Mucosa of descending colon (tissue), 3 donors: ENCODE measurements at places on chromosomes 13 and 19.

GRCh38 chr13:25652764-25653163 lies 281.0 kb downstream of the ATP8A2 start:
- no peak for DNase-seq

DNA sequence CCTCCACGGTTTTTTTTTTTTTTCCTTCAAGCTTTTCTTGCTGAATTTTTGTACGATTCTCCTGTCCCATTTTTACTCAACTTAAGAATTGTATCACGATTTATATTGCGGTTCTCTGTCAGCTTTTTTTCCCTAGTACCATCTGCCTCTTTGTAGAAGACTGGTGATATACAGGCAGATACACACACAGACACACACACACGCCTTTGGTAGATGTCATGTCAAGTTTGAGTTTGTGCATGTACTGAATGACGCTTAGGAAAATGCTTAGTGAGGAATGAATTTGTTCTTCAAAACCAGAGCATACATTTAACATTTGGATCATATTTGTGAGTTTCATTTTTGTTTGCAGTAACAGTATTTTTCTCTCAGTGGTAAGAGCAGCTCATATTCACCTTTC lies 82.0 kb upstream of the MBNL2 start:
- no peak for DNase-seq

DNA sequence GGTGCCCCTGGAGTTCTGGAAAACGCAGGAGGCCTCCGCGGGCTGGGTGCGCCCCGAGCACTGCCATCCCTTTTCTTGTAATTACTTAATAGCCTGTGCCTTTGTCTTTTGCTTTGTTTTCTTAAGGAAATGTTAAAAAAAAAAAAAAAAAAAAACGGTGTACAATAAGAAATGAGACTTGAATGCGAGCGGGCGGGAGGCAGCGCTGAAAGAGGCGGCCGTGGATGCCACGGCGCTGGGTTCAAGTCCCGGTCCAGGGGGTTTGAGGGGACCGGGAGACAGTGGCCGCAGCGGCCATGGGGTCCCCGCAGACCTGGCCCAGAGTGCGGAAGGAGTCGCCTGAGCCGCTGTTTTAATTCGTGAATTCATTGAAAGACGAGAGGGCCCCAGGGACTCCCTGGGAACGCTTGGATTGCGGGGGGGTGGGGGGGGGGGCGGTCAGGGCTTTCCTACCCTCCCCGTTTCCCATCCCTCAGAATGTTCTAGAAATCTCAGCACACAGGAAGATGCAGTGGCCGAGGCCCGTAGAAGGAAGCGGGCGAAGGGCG lies 349.2 kb upstream of the ARGLU1 start:
- DNase-seq, result peak; percentile 18

DNA sequence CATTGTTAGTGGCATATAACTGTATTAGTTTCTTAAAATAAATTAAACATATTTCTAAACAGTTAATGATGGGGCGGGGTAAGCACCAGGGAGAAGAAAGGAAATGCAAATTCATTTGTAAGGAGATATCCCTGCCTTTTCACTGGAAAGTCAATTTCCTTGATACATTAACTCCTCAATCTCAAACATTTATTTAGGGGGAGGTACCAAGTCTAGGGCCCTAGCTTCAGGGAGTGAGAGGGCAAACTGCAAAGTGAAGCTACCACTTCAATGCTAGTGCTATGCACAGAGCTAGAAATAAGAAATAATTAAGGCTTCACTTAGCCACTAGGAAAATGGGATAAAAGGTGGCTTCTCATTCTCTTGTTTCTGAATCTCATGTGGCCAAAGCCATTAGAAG lies 115.3 kb upstream of the FNDC3A start:
- no peak for DNase-seq

DNA sequence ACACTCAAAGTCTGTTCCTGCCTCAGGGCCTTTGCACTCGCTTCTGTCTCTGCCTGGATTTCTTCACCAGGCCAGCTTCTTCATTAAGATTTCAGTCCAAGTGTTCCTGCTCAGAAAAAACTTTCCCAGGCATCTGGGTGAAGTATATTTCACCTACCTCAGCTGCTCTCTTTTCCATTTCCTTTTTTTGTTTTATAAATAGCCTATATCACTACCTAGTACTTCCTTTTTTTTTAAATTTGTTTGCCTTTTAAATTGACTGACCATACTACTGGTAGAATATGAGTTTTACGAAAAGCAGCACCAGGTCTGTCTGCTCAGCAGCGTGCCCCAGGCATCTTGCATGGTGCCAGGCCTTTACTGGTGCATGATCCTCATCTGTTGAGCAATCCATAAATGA lies 1064.4 kb downstream of the UQCRFS1 start:
- DNase-seq, result no peak

- DNase-seq, result no peak
These were observed 183.6 kb upstream of the EDNRB start for GRCh38 chr13:78102121-78102677.

DNA sequence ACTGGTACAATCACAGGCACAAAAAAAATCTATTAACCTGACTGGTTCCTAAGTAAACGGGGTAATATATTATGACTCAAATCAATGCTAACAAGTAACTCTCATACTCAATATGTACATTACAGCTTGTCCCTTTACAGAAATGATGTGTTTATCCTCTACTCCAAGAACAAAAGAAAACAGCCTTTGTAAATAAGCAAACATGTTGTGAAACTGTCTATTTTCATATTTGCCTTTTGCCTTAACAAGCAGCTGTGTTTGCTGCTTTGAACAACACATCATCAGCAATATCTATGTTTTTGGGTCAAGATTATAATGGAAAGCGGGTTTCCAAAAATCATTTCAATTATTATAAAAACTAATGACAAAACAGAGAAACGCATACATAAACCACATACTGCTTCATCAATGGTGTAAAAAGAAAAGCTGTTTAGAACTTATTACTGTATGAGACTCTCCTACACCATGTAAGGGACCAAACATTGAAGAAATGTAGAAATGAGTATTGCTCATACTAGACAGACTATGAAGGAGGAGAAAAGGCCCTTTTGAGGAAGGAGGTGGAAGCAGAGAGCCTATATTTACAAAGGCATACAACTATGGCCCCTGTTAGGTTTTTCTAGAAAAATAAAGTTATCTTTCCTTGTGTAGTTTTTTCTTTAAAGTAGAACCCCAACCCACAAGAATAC lies 14.8 kb downstream of the TBC1D4 start:
- DNase-seq, result no peak

- no peak for DNase-seq
These were observed 150.9 kb downstream of the TM9SF2 start for GRCh38 chr13:99652141-99652540.

- no peak for DNase-seq
These were observed 344.5 kb downstream of the KCNRG start for GRCh38 chr13:50359779-50360178.

DNA sequence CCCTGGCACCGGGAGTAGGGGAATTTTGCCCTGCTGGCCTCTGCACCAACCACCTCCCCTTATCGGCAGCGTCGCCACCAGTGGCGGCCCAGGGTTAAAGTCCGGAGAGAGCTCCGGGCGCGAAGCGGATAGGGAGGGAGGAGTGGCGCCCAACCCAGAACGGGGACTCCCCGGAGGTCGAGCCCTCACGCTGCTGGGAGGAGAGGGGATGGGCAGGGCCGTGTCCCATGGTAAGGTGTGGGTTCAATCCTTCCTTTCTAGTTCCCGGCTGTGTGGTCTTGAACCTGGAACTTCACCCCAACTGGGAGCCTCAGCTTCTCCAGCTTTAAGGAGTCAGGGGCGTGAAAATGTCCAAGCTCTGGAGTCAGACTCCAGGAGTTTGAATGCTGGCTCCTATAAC lies 23.3 kb upstream of the BCL3 start:
- DNase-seq, result peak; percentile 94

DNA sequence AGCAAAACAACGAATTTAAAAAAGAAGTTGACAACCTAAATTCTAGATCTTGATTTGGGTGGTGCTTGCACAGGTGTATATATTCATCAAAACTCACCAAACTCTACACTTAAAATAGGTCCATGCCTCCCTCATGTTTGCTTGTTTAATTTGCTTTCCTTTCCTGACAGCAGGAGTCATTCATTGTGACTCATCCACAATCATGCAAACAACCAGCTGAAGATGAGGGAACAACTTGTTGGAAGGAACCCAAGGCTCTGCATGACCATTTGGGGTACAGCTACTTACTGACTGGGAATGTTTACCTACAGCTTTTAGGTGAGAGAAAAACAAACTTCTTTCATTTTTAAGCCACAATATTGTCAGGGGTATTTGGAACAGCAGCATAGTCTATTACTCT lies 96.6 kb downstream of the RXFP2 start:
- DNase-seq, result no peak

- peak; percentile 73 for DNase-seq
These were observed 843 bp downstream of the NR2F6 start for GRCh38 chr19:17244618-17245534.

DNA sequence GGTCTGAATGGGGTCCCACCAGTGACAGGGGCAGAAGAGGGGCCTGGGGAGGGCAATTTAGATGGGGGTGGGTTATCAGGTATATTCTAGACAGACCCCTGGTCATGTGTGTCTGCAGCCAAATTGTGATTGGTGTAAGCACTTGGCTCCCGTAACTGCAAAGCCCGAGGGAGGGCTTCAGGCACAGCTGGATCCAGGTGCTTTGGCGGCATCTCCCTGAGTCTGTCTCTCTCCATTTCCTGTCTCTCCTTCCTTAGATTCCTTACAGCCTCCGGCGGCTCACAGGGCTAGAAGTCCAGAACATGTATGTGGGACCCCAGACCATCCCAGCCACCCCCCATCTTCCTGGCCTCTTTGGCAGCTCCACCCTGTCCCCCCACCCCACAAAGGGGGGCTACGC lies 31.4 kb downstream of the DHX34 start:
- DNase-seq, result no peak

- no peak for DNase-seq
These were observed 114.8 kb downstream of the LRCH1 start for GRCh38 chr13:46667687-46668281.

GRCh38 chr13:20525144-20525600 lies 485 bp downstream of the CRYL1 start:
- DNase-seq, result peak; percentile 69

DNA sequence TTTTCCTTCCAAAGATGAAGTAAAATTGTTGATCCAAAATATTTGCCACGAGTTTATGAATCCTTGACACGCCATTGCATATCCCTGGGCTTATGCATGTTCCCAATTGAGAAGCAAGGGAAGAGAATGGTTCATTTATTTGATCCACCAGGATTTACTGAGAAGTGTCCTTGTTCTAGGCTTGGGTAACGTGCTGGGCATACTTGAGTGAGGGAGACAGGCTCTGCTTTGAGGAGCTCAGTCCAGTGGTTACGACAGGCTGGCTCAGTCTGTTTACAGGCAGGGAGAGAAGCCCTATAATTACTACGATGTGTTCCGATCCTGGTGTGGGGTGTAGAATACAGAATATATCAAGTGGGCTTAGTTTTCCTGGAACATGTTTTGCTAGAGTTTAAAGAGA lies 6.3 kb upstream of the PNMA8C start:
- no peak for DNase-seq

DNA sequence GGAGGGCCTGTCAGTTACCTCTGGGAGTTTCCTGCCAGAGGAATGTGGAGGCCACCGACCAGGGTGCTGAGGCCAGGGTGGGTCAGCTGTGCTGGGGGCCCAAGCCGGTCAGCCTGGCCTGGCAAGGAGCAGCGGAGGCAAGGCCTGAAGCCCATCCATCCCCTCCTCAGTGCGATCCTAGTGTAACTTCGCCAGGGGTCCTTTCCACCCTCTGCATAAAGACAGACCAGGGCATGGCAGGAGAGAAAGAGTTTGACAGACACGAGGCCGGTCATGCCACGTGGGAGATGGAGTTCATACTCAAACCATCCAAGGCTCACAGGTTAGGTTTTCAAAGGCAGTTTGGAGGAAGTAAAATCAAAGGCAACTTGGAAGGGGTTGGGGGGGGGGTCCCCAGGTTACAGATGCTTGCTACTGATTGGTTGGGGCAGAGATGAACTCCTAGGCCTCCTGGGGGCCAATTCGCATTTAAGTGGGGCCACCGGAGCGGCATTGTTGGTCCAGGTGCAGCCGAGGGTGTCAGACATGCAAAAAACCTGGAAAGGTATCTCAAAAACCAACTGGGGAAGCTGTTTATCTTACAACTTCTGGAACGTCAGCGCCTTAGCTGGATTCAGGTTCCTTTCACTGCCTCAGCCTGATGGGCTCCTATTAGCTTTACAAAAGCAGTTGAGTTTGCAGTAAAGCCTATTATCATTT lies 36.8 kb upstream of the DPRX start:
- DNase-seq, result no peak

GRCh38 chr19:1189419-1189818 lies 15.4 kb upstream of the SBNO2 start:
- DNase-seq, result no peak

DNA sequence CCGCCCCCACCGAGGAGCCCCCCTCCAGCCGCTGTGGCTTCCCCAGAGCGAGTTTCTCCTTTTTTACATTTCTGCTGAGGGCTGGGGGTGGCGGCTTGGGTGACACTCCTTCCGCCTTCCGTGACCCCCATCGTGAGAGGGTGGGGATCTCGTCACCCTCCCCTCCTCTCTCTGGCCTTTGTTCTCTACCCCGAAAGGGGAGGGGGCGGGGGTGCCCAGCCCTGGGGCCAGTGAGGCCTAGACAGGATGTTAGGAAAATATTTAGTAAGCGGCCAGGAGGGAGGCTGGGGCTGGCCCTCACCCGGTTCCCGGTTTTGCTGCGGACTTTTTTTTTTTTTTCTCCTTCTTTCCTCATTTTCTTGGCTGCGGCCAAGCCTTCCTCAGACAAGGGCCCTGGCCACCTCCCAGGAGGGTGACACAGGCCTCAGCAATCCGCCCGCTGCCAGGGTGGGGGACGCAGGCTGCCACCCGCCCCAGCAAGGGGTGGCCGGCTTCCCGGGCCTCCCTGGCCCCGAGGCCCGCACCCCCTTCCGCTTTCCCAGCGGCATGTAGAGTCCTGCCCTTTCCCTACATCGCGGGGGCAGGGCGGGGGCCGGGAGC lies 3.9 kb downstream of the MIDN start:
- peak; percentile 92 for DNase-seq

DNA sequence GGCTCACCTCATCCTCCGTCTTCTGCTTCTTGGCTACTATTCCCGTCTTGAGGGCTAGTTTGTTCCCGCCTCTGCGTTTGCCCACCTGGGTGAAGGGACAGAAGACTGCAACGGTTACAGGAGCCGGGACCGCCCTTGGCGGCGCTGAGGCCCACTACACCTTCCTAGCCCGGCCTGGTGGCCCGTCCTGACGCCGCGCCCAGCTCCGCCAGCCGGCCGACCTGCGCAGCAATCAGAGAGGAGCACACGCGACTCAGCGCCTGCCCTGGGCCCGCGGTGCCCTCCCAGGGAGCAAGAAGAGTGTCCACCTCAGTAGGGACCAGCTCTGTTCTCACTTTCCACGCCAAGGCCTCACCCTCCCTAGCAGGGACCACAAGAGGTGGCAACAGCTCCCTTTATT lies 3.1 kb downstream of the TRIR start:
- DNase-seq, result no peak

GRCh38 chr19:18170714-18171255 lies 2.8 kb upstream of the IFI30 start:
- DNase-seq, result peak; percentile 67

DNA sequence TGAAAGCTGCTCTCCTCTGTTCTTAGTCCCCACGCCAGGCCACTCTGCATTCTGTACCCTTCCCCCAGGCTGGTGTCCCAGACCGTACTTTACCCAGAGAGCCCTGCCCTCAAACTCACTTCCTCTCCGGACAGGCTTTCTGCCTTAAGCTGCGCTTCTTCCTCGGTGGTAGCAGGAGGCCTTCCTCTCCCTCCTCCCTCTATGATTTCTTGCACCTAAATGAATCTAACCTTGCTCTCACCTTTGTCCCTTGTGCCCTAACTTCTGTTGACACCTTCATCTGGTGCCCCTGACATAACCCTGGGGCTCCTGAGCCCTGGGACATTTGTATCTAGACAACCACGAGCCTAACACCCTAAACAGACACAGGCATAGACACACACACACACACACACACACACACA lies 29.6 kb upstream of the CEACAM21 start:
- DNase-seq, result no peak

GRCh38 chr13:32535115-32535514 lies 3.5 kb downstream of the N4BP2L2 start:
- DNase-seq, result no peak
